ENCODE measurements at places on chromosomes 16 and 17.
A peak's percentile ranks its signal among the peaks of the same experiment; 100 is the strongest.

GRCh38 chr16:53080345-53081031 is 25.7 kb downstream of the CHD9 start:
- H3K27me3 ChIP-seq = no peaks in the 10 kb centered on the region
- peak; percentile 47 for DNase-seq
- peaks cover 69% of the 10 kb centered on the region for H3K4me1 ChIP-seq
- H3K36me3 ChIP-seq = no peaks in the 10 kb centered on the region
- no peak overlapping the region for H3K4me3 ChIP-seq

DNA sequence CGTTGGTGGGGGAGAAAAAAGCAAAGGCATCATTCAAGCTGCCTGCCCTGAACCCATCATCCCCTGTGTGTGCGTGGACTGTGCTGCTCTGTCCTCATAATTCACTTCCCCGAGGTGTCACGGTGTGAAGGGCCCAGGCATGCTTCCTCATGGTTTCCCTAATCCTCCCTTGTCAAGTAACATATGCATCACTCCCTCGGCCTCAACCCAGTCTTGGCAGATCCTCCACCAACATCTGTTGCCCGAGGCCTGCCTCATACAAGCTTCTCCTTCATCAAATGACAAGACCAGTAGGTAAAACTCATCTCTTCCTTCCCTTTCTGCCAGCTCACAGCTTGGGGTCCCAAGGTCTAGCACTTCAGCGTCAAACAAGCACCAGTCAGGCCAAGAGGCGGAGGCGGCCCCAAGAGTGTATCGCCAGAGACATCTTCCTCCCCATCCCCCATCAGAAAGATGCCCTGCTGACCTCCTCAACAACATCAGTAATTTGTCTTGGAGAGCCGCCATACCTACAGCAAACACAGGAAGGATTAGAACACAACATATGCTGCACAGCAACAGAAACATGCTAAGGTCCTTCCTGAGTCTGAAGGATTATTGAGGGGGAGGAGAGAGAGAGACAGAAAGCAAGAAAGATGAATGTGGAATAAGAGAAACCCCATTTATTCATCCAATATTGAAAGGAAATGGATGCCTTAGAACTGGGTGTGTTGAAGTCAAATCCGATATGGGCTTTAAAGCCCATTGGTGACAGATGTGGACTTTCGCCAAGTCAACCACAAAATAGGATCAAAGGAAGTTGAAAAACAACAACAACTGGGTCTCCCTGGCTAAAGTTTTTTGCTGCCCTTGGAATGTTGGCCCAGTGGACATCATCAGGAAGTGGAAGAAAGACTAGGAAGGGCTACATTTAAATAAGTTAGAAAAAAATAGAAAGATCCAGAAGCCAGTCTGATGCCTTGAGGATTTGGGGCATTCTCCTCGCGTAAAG is 38.4 kb downstream of the SOX9 start:
- no peak overlapping the region for H3K27ac ChIP-seq
- no peaks in the 10 kb centered on the region for H3K36me3 ChIP-seq
- no peaks in the 10 kb centered on the region for H3K27me3 ChIP-seq
- DNase-seq = no peak
- no peak overlapping the region for H3K4me3 ChIP-seq
- no peaks in the 10 kb centered on the region for H3K4me1 ChIP-seq

DNA sequence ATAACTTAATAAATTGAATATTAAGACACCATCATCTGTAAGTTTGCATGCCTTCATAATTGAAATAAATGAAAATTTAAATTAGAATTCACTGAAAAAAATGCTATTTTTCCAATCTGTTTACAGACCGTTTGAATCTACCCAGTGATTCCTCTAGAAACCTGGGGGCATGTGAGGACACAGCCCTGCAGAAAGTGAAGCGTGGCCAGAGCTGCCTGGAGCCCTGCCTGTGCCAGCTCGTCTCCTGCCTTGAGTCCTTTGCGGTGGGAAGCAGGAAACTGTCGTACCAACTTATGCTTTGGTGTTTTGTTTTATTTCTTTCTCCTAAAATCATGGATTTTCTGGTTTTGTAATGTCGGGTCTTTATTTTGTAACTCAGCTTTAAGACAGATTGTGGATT is 67.8 kb upstream of the FA2H start:
- no peak overlapping the region for H3K27ac ChIP-seq
- no peak for DNase-seq
- no peak overlapping the region for H3K4me3 ChIP-seq
- no peaks in the 10 kb centered on the region for H3K36me3 ChIP-seq

- DNase-seq = no peak
- no peaks in the 10 kb centered on the region for H3K4me1 ChIP-seq
- H3K4me3 ChIP-seq = no peak overlapping the region
- no peaks in the 10 kb centered on the region for H3K36me3 ChIP-seq
- H3K27ac ChIP-seq = no peak overlapping the region
These were observed 1.7 kb upstream of the CACNG5 start for GRCh38 chr17:66833201-66833600.

DNA sequence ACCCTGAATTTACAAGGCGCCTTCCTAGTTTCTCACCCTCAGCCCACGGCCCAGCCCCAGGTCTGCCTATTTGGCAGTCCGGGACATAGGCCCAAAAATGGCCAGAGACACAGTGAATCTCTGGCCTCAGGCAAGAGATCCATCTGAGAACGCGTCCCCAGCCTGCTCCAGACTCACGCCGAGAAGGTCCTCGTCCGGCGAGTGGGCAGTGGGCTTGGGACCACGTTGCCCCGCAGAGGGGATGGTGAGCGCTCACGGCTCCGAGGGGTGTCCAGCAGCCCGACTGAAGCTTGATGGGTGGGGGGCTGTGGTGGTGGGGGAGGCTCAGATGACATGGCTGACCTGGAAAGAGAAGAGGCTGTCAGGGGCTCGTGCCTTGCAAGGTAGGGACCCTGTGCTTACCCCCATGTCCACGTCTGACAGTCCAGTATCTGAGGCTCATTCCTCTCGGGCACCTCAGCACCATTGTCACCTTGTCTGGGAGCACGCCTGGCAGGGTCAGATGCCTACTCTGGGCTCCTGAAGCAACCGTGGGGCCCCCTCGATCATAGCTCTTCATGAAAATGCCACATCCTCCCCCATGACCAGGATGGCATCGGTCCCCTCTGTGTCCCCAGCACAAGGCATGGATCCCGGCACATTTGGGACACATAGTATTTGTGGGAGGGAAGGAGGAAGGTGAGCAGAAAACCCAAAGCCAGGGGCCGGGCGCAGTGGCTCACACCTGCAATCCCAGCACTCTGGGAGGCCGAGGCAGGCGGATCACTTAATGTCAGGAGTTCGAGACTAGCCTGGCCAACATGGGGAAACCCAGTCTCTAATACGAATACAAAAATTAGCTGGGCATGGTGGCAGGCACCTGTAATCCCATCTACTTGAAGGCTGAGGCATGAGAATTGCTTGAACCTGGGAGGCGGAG is 9.6 kb downstream of the CARHSP1 start:
- no peaks in the 10 kb centered on the region for H3K27me3 ChIP-seq
- no peaks in the 10 kb centered on the region for H3K36me3 ChIP-seq
- H3K4me3 ChIP-seq = no peak overlapping the region
- no peak for DNase-seq

DNA sequence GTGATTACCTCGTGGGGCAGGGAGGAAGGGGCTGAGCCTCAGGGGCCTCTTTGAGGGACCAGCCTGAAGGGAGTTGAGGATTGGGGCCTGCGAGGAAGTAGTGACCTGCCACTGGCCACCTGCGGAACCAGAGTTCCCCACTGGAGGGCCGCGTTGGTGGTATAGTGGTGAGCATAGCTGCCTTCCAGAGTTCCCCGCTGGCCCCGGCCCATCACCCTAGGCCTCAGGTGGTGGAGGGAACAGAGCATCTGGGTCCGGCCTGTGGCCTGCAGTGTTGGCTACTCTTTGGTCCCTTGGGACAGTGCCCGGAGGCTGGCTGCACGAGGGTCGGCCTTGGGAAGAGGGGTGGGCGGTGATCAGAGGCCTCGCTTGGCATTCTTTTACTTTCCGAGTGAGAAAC is 20.5 kb downstream of the MGAT5B start:
- H3K27ac ChIP-seq = no peak overlapping the region
- no peaks in the 10 kb centered on the region for H3K36me3 ChIP-seq

GRCh38 chr17:20098314-20098713 is 89.2 kb downstream of the SPECC1 start:
- H3K27me3 ChIP-seq = no peaks in the 10 kb centered on the region
- no peak overlapping the region for H3K27ac ChIP-seq
- no peak overlapping the region for H3K4me3 ChIP-seq
- DNase-seq = no peak

DNA sequence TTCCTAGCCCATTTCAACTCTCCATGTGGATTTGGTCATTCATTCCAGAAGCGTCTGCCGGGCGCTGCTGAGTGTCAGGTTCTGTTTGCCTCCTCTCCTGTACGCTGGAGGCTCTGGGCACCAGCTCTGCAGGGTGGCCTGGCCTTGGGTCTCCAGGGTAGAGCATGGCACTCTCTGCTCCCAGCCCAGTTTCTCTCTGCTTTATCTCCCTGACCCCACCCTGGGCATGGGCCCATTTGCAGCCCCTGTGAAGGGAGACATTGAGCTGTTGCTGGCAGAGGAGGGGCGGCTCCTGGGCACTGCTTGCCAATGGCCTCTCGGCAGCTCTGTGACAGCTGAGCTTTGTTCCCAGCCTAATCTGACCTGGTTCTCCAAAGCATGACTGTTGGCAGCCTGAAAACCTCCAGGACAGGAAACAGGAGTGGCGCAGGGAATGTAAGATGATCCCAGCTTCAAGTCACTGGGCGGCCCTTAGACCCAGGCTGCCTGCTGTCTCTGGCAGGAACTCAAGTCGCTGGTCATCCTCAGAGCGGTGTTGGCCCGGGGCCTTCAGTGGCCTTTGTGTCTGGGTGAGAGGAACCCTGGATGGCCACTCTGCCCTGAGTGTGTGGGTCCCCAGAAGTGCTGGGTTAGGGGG is 146.8 kb downstream of the SEC14L1 start:
- no peaks in the 10 kb centered on the region for H3K4me1 ChIP-seq
- no peak overlapping the region for H3K4me3 ChIP-seq
- no peaks in the 10 kb centered on the region for H3K27me3 ChIP-seq

Measured in tibial nerve (tissue), 4 donors.